ENCODE measurements at places on chromosomes 4 and X. TPM values are rescaled to one million over a fixed set of nuclear protein-coding genes. Genes with fewer than 3 reads are reported as not detected.

The CCDC120 gene
- 3.3 TPM for total RNA-seq

The LAGE3 gene
- 8.9 TPM for total RNA-seq

The GPRASP1 gene
- 1.5 TPM for total RNA-seq

DNA sequence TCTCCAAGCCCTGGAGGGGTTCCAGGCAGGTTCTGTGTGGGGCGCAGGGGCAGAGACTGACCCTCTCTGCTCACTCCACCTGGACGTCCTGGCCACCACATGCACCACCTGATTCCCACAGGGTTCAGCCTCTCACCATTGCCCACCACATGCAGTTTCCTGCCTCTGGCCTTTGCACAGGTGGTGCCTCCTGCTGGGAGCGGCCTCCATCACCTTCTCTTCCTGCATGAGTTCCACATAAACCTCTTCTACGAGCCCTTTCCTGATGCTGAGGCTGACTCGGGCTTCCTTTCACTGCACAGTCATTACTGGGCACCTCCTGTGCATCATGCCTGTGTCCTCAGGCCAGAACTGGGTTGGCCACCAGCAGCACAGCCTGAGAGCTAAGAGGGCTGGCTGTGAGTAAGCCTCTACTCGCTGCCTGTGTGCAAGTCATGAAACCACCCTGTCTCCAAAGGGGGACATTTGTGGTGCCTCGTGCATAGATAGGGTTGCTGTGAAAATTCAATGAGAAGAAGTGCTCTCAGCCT, 19.9 kb downstream of the MAN2B2 start:
- no peak for DNase-seq

DNA sequence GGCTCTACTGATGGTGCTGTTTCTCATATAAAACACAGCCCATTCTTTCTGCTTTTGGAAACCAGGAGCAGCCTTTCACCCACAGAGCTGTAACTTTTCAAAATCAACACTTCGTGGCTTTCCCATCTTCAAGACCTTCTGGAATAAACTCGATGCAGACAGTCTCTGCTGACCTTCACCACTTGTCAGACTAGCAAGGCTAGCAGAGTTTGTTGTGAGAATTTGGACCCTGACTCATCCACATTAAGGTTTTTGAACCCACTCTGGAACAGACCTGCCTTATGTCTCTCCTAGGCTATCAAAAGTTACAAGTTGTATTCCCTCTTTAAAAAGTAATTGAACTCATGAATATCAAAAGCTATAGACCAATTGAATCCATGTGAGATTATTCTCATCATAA, 88.6 kb downstream of the MAML3 start:
- no peak for DNase-seq

DNA sequence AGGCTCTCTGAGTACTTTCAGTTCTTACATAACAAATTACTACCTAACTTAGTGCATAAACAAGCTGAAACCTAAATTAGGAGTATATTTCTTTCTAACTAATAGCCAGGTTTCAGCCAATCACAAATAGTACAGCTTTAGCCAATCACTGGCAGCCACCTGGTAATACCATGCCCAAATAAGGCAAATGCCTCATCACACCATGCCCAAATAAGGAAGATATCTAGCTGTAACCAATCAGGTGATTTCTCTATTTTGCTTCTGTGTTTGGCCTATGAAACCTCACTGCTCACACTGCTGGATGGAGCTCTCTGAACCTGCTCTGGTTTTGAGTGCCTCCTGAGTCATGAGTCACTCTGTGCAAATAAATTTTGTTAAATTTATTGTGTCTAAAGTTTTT, 113.5 kb downstream of the DDIT4L start:
- no peak for DNase-seq

- DNase-seq = no peak
These were observed 87.3 kb upstream of the ZNF81 start for GRCh38 chrX:47749185-47749967.

DNA sequence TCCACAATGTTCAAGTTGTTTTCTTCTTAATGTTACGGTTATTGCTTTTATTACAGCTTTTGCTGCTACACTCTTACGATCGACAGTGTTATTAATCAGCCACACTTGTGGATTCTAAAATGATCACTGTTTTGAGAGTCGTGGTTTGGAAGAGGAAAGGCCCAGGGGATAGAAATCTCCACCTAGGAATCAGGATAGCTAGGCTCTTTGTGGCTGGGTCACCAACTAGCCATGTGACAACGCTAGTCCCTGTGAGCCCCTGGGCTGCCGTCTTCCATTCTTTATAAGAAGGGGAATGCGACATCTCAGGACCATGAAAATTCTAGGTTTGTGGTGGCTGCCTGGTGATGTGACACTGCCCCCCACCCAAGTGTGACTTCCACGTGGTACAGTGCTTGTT, 380 bp downstream of the SLC34A2 start:
- no peak for DNase-seq

GRCh38 chr4:70815370-70815769, 24.3 kb downstream of the GRSF1 start:
- DNase-seq = no peak
